ENCODE measurements at places on chromosomes 3 and 15.

DNA sequence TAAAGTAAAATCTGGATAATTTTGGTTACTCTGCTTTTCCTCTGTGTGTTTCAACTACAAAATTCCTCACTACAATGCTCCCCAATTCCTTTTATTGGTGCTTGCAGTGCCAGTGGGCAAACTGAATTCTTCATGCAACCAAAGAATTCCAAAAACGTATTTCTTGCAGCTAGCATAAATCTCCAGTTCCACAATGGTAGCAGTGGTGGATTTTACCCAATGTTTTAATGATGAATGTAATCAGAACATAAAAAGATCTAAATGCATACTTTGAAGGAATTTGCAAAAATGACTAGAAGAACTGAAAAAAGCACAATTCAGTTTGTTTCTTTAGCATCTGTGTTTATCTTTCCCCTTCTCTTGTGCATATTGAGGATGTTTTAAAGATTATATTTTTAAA, 359.6 kb upstream of the TPRG1 start:
- no peak for DNase-seq

DNA sequence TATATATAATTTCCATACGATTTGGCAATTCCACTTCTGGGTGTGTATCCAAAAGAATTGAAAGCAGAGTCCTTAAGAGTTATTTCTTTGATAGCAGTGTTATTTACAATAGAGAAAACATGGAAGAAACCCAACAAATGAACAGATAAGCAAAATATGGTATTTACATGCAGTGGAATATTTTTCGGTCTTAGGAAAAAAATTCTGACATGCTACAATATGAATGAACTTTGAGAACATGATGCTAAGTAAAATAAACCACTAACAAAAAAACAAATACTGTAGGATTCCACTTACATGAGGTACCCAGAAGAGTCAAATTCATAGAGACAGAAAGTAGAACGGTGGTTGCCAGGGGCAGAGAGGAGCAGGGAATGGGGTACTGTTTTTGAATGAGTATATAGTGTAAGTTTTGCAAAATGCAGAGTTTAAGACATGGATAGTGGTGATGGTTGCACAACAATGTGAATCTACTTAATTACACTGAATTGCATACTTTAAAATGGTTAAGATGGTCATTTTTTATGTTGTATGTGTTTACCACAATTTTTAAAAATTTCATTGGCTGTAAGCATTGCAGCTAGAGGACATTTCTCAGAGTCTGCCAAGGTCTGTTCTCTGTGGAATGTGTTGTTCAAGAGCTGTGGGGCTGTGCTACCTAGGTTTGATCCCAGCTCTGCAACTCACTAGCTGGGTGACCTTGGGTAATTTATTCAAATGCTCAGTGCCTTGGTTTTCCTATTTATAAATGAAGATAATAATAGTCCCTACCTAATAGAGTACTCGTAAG, 122.1 kb downstream of the MEX3B start:
- no peak for DNase-seq

DNA sequence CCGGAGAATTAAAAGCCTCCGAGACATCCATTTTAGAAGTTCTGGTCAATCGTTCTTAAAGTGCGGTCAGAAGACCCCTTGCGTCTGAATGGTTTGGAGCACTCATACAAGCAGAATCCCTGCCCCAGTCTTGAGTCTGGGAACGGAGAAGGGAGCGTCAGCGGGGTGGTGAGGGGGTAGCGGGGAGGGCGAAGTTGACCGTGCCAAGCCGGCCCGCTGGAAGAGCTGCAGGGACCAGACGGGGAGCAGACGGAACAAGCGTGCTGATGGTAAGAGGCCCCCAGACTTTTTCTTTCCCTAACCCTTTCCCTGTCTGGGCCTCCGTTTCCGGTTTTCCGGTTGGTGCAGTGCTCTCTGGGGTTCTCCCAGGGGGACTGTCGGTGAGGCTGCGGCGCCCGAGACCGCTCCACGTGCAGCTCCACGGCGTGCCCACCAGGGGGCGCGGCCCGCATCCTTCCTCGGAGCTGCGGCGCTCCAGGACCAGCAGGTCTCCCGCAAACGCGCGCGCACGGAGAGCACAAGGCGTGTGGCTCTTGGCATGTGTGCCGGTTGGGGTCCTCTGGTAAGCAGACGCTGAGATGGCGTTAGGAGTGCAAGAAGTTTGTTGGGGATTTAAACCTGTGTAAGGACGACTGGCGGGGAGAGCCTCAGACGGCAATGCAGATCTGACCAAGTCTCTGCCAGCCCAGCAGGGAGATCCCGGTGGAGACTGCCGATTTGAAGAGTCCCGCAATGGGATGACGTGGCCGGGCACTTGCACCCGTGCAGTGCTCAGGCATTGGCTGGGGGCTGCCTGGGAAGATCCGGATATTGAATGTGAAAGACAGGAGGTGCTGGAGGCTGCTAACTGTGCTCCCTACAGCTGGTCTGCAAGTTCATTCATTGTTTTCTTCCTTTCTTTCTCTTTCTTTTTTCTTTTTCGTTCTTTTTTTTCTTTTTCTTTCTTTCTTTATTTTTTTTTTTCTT, 19.2 kb upstream of the CORO2B start:
- peak; percentile 89 for DNase-seq

- DNase-seq: no peak
Measured at GRCh38 chr3:52670621-52671521, 14.8 kb downstream of the PBRM1 start.

DNA sequence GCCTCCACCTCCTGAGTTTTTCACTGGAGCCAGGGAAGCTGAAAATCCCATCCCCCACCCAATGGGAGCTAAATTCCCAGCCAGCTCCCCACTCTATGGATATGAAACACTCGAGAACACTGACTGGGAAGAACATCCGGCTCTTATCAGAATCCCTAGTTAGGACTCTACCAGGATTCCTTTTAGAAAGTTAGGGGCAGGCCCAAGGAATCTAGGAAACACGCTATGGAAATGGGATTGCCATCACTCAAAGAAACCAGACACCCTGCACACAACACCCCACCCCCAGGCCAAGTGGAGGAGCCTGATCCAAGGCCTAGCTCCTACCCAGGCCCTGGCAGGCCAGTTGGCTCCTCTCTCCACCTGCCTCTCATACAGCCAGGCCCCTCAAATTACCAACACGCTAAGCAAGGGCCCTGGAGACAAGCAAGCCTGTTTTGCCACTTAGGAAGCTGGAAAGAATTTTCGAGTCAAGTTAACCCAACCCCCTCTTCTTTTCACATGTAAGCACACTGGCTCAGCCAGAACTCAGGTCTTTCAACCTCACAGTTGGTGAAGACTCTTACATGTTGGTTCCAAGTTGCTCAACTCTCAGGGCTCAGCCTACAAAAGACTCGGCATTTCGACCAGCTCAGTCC, 75.5 kb downstream of the RBPMS2 start:
- no peak for DNase-seq

GRCh38 chr3:143601723-143602484, 246.4 kb downstream of the SLC9A9 start:
- DNase-seq: no peak

- DNase-seq: no peak
Measured at GRCh38 chr15:87877114-87877810, 379.3 kb downstream of the NTRK3 start.

DNA sequence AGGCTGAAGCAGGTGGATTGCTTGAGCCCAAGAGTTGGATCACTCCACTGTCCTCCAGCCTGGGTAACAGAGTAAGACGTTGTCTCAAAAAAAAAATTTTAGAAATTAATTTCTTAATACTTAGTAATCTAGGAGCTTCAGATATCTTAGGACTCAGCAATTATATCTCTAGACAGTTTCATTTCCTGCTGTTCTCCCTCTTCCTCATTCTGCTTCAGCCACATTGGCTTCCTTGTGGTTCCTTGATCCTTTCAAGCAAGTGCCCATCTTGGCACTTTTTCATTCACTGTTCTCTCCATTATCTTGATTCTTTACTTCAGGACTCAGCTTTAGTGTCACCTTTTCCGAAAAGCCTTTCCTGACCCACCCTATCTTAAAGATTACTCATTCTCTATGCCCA, 22.5 kb downstream of the TMEM202 start:
- DNase-seq: no peak

DNA sequence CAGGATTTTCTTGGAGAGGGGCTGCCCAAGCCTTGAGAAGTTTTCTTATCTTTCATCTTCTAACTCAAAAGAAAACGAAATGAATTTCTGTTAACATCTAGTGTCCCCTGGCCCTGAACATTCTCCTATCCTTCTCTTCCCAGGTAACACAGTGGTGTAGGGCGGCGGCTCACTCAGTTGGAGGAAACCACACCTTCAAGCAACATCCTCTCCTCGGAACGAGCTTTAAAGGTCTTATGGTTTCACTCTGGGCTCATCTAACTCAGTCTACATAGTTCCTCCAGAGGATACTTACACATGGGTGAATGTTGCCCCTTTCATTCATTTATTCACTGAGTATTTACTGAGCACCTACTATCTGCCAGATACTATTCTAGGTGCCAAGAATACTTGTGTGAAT, 31.0 kb upstream of the KLHL6 start:
- DNase-seq: no peak

GRCh38 chr3:44942202-44942921, 33.6 kb downstream of the ZDHHC3 start:
- no peak for DNase-seq

- no peak for DNase-seq
Measured at GRCh38 chr3:135197246-135197645, 402.2 kb downstream of the EPHB1 start.

DNA sequence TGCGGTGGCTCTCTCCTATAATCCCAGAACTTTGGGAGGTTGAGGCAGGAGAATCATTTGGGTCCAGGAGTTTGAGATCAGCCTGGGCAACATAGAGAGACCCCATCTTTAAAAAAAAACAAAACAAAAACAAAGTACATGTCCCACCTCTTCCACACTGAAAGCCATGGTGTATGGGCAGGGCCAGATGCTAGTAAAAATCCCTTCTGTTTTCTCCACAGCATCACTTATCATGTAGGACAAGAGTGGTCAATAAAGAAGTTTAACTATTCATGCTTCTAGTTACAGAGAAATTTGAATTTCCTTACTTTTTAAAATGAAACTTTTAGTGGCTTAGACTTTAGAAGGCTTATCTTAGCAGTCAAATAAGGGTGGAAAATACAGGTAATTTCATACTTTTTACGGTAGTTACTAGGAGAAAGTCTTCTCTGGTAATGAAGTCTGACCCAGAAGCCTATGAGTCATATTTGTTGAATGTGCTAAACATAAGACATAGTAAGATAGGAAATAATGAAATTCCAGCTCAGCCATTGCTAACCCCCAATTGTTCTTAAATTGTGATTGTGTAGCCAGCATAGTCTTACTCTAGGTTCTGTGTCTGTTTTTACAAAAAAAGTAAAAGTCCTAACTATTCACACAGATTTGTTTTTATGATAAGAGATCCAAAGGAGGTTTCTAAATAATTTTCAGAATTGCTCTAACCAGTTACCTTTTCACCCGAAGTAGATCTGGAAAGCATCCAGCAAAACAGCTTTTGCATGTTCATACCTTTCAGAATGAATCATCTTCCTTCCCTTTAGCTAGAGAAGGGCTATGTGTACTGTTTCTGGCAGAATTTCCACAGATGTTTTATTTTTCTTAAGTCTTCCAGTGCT, 16.4 kb upstream of the ZNF609 start:
- no peak for DNase-seq

- DNase-seq: no peak
Measured at GRCh38 chr15:74785194-74786032, 3.5 kb downstream of the CSK start.

DNA sequence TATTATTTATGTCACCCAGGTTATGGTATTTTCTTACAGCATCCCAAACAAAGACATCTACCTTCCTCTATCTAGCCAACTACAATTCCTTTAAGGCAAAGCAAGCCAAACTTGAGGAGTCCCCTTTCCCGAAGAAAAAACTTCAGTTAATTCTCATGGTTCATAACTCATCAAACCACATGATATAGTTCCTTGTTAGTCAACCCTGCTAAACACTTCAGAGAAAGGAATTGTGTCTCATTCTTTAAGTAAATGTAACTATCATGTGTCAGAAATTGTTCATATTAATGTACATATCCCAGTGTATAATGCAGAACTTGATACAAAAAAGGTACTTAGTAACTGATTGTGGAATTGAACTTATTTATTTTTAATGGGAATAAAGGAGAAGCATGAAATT, 44.4 kb downstream of the ST3GAL6 start:
- no peak for DNase-seq

DNA sequence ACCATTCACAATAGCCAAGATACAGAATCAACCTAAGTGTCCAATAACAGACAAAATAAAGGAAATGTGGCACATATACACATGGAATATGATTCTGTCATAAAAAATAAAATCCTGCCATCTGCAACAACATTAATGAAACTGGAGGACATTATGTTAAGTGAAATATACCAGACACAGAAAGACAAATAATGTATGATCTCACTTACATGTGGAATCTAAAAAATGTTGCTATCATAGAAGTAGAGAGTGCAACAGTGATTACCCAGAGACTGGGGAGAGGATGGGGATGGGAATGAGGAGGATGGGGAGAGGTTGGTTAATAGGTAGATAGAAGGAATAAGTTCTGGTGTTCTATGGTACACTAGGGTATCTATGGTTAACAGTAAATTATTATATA, 28.7 kb downstream of the MRPL3 start:
- DNase-seq: no peak

DNA sequence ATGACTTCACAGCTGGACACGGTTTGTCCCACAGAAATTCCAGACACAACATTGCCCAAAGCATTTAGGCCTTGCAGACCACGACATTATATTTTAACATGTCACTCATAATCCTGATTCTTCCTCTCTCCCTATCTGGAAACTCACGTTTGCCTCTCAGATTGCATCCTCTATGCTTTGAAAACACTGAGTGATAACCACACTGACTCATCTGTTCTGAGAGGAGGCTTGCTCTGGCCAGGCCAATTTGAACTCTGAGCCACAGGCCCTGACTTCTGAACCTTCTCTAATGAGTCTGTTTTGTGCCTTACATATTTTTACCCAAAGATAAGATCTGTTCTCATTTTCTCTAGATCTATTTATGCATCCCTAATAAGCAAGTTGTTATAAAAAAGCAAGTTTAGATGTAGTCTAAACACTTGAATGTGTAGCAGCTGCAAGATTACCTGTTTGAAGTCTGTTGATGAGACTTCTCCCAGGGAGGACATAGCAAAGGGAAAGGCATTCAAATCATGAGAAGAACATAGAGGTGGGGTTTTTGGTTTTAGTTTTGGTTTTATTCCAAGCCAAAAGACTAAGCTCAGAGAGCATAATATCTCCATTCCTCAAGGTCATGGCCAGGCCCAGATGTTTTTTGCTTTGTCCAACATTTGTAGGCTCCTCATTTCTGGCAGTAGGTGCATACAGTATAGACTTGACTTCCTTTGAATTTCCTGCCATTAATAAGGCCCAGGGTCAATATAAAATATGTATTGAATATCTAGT, 234.4 kb upstream of the LRTM1 start:
- DNase-seq: no peak

- DNase-seq: no peak
Measured at GRCh38 chr3:45640724-45641361, 46.3 kb downstream of the LIMD1 start.

DNA sequence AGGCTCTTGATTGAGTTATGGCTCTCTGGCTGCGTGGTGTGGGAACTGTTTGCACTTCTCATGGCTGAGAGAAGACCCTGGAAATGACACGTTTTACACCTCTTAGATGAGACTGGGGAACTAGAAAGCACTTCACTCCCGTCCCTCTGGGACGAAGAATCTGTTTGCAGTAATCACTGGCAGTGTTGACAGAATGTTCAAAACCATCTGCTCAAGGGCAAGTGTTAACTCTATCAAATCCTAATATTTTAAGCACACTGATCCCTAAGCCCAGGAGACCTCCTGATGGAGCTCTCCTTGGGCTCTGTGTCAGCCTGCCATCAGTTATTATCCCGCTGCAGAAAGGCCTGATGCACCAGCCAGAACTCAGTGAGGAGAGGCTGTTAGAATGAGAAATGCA, 323.8 kb upstream of the DNAJC19 start:
- peak; percentile 66 for DNase-seq
